Ovary (tissue), 10 donors: ENCODE measurements at places on chromosomes 4 and X.

DNA sequence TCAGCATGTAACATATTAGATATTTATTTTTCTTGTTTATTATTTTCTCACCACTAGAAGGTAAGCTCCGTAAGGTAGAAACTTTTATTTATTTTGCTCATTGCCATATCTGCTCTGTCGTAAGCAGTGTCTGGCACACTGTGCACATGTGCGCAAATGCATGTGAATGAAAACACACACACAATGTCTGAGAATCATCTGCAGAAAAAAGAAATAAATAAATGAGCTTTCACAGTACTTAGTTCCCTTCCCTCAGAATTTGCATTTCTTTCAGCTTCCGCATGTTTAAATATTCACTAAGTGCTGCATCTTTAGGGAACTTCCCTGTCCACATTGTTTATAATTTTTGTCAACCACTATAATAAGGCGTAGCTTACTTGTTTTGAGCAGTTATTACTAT lies 963.0 kb upstream of the PABPC4L start:
- no peaks in the 10 kb centered on the region for H3K4me1 ChIP-seq
- H3K27me3 ChIP-seq: no peaks in the 10 kb centered on the region
- H3K36me3 ChIP-seq: no peaks in the 10 kb centered on the region
- no peak overlapping the region for H3K27ac ChIP-seq

DNA sequence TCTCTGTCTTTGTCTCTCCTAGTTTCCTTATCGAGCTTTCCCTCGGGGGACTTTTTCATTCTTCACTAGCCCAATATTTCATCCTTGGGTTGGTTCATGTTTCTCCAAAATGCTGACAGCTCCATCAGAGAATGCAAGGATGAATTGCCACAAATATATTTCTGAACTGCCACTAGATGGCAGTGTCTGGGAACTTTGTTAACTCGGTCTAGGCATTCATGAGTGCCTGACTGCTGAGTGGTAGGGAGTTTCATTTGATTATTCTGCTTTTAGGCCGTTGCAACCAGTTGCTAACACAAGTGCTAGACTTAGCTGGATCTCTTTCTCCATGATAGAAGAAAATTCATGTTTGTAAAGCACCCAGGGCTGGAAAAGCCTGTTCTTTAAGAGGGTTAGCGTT lies 73.5 kb upstream of the RAP2C start:
- no peaks in the 10 kb centered on the region for H3K4me1 ChIP-seq
- no peak overlapping the region for H3K27ac ChIP-seq
- no peaks in the 10 kb centered on the region for H3K27me3 ChIP-seq

GRCh38 chrX:22520128-22520828 lies 247.6 kb downstream of the CBLL2 start:
- H3K27ac ChIP-seq: no peak overlapping the region
- H3K27me3 ChIP-seq: no peaks in the 10 kb centered on the region
- H3K4me3 ChIP-seq: no peak overlapping the region

DNA sequence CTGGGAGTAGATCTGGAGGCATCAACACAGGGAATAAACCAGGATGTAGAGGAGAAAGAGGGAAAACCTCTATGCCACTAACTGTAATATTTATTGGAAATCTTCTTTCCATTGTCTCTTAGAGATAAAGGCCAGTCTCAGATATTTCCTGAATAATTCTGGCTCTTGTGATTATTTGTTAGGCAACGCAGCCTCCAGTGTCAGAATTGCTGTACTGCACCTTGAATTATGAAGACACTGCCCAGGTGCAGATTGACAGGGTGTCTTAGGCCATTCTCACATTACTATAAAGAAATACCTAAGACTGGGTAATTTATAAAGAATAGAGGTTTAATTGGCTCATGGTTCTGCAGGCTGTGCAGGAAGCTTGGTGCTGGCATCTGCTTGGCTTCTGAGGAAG lies 100.7 kb upstream of the ZDHHC15 start:
- no peaks in the 10 kb centered on the region for H3K4me1 ChIP-seq
- no peaks in the 10 kb centered on the region for H3K27me3 ChIP-seq
- no peak overlapping the region for H3K27ac ChIP-seq
- no peaks in the 10 kb centered on the region for H3K36me3 ChIP-seq

DNA sequence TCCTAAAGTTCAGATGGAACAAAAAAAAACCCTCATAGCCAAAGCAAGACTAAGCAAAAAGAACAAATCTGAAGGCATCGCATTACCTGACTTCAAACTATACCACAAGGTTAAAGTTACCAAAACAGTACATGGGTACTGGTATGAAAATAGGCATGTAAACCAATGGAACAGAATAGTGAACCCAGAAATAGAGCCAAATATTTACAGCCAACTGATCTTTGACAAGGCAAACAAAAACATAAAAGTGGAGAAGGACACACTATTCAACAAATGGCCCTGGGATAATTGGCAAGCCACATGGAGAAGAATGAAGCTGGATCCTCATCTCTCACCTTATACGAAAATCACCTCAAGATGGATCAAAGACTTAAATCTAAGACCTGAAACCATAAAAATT lies 44.2 kb upstream of the TMEM192 start:
- H3K27ac ChIP-seq: no peak overlapping the region
- no peaks in the 10 kb centered on the region for H3K27me3 ChIP-seq
- H3K36me3 ChIP-seq: no peaks in the 10 kb centered on the region
- H3K4me3 ChIP-seq: no peak overlapping the region

DNA sequence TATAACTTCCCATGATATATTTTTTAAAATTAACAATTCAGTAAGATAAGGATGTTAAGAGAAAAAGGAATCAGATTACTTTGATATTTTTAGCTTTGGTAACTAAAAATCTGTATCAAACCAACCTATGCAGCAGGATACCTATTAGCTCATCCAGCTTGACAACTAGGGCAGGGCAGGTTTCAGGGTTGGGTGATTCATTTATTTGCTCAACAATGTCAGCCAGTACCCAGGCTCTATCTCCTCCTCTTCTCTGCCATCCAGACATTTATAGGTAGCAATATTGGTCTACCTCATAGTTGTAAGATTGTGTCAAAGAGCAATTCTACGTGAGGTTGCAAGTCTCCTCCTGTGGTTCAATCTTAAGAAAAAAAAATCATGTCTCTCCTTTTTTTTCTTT lies 421.9 kb downstream of the ANKRD50 start:
- H3K36me3 ChIP-seq: no peaks in the 10 kb centered on the region
- no peak overlapping the region for H3K27ac ChIP-seq
- no peaks in the 10 kb centered on the region for H3K4me1 ChIP-seq

DNA sequence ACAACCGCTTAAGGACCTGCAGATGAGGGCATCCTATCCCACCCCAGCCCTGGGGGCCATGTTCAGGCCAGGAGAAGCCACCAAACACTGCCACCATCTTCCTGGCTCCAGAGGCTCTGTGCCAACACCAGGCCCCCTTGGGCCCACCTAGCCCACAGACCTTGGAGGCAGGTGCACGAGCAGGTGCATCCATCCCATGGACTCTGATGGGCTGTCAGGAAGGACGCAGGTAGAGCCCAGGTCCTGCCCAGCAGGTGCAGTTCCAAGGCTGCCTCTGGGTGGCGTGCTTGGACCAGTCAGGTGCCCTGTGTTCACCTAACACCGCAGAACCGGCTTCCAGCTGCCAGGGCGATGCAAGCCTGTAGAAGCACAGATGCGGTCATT lies 22.8 kb upstream of the PDE6B start:
- H3K36me3 ChIP-seq: no peaks in the 10 kb centered on the region
- no peak for DNase-seq
- no peak overlapping the region for H3K27ac ChIP-seq
- H3K4me3 ChIP-seq: no peak overlapping the region
- no peaks in the 10 kb centered on the region for H3K4me1 ChIP-seq

GRCh38 chr4:3517731-3518510 lies 14.3 kb downstream of the LRPAP1 start:
- H3K27ac ChIP-seq: no peak overlapping the region
- no peaks in the 10 kb centered on the region for H3K27me3 ChIP-seq
- no peaks in the 10 kb centered on the region for H3K4me1 ChIP-seq
- DNase-seq: peak; percentile 26

DNA sequence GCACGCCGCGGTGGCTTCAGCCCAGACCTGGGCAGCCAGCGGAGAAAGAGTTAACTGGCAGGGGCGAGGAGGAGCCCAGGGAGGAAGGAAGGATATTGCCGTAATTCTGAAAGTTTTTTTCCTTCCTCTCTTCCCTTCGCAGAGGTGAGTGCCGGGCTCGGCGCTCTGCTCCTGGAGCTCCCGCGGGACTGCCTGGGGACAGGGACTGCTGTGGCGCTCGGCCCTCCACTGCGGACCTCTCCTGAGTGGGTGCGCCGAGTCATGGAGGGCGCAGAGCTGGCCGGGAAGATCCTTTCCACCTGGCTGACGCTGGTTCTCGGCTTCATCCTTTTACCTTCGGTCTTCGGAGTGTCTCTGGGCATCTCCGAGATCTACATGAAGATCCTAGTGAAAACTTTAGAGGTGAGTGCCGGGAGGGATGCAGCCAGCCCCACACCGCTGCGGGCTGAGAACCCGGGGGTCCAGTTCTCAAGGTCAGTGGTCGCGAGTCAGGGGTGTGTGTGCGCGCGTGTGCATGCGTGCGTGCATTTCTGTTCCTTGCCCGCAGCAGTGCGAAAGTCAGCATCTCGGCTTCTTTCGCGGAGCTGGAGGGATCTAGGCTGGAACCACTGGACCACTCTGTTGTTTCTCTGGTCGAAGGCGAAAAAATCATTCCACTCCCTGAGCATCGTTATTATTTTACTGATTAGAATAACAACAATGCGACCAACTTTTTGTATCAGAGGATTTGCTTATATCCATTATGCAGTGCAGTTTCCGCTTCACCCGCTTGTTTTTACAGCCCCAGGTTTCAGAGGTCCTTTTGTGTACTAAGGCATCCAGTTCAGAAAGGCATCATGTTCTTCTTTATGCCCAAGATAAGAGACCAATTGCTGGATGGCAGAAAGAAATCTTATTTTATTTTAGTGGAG lies 709 bp downstream of the GPAT3 start:
- H3K36me3 ChIP-seq: no peaks in the 10 kb centered on the region
- H3K4me1 ChIP-seq: peaks cover 4% of the 10 kb centered on the region
- H3K27me3 ChIP-seq: no peaks in the 10 kb centered on the region
- DNase-seq: no peak

DNA sequence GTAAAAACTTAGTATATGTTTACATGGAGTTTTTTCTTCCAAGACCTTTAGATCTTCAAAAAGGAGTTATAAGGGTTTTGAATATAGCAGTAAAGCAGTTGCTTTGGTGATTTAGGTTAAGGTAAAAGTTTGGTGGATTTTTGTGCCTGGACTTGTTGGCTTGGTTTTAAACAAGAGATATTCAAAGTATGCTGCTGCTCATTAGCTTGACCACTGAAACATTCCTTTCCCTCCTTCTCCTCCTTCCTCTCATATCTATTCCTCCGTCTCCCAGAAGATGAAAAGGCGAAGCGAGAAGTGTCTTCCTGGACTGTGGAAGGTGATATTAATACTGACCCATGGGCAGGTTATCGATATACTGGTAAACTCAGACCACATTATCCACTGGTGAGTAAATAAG lies 38.4 kb downstream of the METAP1 start:
- no peak for DNase-seq
- H3K4me3 ChIP-seq: no peak overlapping the region
- no peaks in the 10 kb centered on the region for H3K27me3 ChIP-seq
- no peak overlapping the region for H3K27ac ChIP-seq

GRCh38 chr4:139188648-139189416 lies 11.8 kb upstream of the ELF2 start:
- no peak for DNase-seq
- no peaks in the 10 kb centered on the region for H3K4me1 ChIP-seq
- H3K27me3 ChIP-seq: no peaks in the 10 kb centered on the region
- H3K4me3 ChIP-seq: no peak overlapping the region

DNA sequence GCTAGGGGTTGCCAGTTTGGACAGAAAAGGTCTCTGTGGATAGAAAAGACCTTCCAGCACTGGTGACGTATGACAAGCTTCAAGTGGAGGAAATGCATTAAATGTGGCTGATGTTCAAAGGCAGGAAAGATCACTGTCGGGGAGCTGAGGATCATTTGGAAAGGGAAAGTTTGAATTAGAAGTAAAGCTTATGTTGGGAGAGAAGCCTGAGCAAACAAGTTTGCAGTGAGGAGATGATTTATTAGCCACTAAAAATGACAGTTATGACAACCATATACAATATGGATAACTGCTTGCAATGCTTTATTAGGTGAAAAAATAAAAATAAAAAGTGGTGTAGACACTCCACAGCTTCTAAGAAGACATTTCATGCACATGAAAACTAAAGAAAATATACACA lies 135.3 kb upstream of the HS3ST1 start:
- H3K4me3 ChIP-seq: no peak overlapping the region
- H3K27ac ChIP-seq: no peak overlapping the region
- H3K36me3 ChIP-seq: no peaks in the 10 kb centered on the region
- H3K27me3 ChIP-seq: no peaks in the 10 kb centered on the region
- no peaks in the 10 kb centered on the region for H3K4me1 ChIP-seq
- DNase-seq: no peak

GRCh38 chr4:158285429-158286216 lies 75.3 kb downstream of the TMEM144 start:
- no peak for DNase-seq
- no peaks in the 10 kb centered on the region for H3K36me3 ChIP-seq
- no peaks in the 10 kb centered on the region for H3K27me3 ChIP-seq
- no peak overlapping the region for H3K27ac ChIP-seq
- no peak overlapping the region for H3K4me3 ChIP-seq
- H3K4me1 ChIP-seq: no peaks in the 10 kb centered on the region
